ENCODE measurements at places on chromosomes 6 and 20.

- DNase-seq: no peak
Measured at GRCh38 chr20:59829786-59830664, 103.4 kb downstream of the SYCP2 start.

DNA sequence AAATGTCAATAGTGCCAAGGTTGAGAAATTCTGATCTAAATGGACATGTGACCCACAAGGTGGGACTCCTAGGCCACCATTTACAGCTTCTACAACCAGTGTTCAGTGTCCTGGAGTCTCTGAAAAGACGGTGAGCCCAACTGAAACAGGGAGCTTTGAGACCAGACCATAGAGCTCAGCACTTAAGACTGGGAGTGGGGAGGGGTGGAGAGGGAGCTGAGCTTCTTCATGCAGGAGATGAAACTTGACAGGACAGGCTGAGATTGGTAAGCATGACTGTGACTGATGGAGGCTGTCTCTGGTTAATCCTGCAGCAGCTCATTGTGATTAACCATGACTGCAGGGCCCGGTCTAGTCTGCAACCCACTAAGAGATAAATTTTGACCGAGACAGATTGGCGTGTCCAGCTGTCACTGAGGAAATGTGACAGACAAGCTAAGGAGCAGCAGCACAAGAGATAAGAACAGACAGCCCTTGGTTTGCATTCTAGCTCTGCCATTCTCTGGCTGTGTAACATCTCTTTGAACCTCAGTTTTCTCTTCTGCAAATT, 1.4 kb upstream of the AAR2 start:
- DNase-seq: no peak

DNA sequence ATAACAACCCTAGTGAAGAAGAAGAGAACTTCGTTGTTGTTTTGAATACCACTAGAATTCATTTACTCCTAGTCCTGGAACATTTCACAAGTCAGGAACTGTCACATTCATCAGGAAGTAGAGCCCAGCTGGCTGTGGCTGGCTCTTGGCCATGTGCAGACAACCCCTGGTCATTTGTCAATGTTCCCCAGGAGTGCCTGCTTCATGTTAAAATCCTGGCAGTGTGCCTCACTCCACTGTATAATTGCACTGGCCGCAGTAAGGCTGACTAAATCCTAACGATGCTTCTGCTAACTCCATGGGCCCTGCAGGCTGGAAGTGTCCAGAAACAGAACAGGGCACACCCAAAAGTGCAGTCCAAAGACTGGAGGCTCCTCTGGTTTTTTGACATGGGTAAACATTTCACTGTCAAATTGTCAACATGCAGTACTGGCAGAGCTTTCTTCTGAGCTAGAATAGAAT, 41.5 kb upstream of the ADGRF1 start:
- DNase-seq: no peak

GRCh38 chr6:84371681-84372080, 144.2 kb upstream of the CEP162 start:
- no peak for DNase-seq

DNA sequence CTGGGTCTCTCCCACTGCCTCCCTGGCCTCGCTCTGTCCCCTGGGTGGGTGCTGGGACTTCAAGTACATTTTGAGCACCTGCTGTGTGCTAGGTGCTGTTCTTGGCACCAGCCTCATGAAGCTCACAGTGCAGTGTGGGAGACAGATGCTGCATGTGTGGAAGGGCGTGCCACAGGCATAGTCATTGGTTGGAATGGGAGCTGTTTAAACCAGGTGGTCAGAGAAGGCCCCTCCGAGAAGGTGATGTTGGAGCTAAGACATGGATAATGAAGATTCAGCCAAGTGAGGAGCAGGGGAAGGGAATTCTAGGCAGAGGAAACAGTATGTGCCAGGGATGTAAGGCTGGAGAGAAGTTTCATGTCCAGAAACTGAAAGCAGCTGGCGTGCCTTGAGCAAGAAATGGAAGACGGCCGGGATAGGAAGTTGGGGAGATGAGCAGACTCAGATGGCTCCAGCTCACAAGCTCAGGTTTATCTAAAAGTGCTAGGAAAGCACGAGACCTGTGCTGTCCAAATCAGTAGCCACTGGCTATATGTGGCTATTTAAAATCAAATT, 9.9 kb downstream of the LPIN3 start:
- DNase-seq: no peak

GRCh38 chr6:97470322-97470721, 187.3 kb upstream of the MMS22L start:
- no peak for DNase-seq
